GM12865 (cell line): ENCODE measurements at places on chromosomes 4 and X.

- no peak for DNase-seq
Observed at GRCh38 chr4:7844594-7844991, 95.1 kb downstream of the AFAP1 start.

GRCh38 chrX:109959356-109959871 lies 43.5 kb upstream of the TMEM164 start:
- no peak for DNase-seq

DNA sequence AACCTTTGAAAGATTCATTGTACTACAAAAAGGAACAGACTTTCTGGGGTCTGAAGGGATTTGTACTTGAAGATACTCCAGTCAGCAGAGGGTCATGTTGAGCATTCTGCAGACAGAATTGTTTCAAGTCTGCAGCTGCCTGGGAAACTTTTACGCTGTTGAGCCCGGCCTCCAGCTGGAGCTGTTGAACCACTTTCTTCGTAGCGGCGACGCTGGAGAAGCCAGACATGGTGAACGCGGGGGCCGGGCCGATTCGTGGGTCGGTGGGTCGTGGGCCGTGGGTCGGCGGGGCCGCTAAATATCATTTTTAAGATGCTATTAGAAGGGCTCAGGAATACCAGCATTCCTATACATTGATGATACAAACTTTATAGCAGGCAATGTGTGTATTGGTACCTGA lies 12.0 kb upstream of the RTL9 start:
- DNase-seq: no peak

- DNase-seq: no peak
Observed at GRCh38 chr4:78688366-78688765, 87.8 kb upstream of the BMP2K start.

DNA sequence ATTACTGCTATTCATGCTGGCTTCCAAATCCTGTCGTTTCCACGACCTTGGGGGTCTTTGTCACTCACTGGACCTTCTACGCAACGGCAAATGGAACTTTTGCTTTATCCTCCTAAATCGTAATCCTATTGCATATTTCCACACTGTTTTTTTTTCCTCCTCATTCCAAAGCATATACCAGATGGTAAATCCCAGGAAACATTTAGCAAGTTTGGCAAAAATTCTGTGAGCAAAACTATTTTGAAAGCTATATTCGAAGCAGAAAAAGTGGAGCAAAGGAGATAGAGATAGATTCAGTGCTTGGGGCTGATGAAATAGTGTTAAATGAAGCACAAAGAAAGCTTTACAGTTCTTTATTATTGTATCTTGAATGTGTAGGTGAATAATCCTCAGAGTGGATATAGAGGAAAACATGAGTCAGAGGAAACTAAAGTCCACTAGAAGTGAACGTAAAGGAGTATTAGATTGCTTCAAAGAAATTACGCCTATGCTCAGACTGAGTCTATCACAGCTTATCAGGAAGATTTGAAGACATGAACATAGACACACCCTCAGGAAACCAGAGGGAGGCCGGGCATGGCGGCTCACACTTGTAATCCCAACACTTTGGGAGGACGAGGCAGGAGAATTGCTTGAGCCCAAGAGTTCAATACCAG lies 50.2 kb upstream of the FAM9A start:
- DNase-seq: no peak

GRCh38 chr4:152509595-152510225 lies 26.2 kb downstream of the FBXW7 start:
- peak; percentile 16 for DNase-seq

- no peak for DNase-seq
Observed at GRCh38 chrX:77786365-77786680, 307 bp upstream of the ATRX start.

GRCh38 chr4:110310795-110311194 lies 112.4 kb upstream of the ELOVL6 start:
- DNase-seq: peak; percentile 51

GRCh38 chr4:66842026-66842723 lies 703.1 kb downstream of the CENPC start:
- no peak for DNase-seq

- DNase-seq: peak; percentile 36
Observed at GRCh38 chrX:49910344-49910743, 12.1 kb upstream of the CLCN5 start.

GRCh38 chr4:8328456-8328855 lies 58.9 kb downstream of the HTRA3 start:
- DNase-seq: no peak

- DNase-seq: no peak
Observed at GRCh38 chr4:52600275-52600674, 58.8 kb downstream of the USP46 start.

GRCh38 chr4:15695240-15695699 lies 7.6 kb upstream of the BST1 start:
- no peak for DNase-seq

DNA sequence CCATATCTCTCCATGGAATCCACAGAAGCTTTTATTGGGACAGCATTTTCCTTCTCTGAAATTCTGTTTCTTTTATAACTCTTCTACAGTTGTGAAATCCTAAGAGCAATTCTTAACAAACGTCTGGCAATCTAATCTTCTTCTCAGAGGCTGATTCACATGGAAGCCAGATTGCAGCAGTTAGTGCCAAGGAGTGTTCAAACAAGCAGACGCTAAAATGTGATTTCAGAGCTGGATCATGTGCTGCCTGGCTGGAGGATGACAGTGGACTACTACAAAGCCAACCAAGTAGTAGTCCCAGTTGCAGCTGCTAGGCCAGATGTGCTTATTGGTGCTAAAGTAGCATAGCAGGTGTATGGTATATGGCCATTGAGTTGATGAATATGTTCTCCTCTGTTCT lies 27.7 kb upstream of the GLRB start:
- DNase-seq: no peak

GRCh38 chr4:186946682-186947294 lies 223.1 kb upstream of the FAT1 start:
- DNase-seq: no peak

DNA sequence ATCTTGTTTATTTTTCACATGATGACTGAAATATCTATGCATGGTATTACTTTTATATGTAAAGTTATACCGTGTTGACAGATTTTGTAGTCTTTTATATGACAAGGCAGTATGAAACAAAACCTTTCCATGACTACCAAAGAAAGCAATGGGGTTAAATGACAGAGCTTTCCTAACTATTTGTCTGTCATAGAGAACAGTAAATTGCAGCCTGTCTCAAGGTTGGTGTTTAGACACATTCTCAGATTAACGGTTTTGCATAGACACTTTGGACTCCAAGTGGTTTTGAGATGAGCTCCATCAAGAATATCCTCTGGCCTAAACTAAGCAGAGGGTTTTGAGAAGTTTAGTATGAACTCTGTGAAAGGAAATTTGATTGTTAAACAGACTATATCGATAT lies 180.7 kb upstream of the TENM3 start:
- DNase-seq: no peak

- DNase-seq: no peak
Observed at GRCh38 chrX:9293051-9293496, 171.8 kb upstream of the TBL1X start.

DNA sequence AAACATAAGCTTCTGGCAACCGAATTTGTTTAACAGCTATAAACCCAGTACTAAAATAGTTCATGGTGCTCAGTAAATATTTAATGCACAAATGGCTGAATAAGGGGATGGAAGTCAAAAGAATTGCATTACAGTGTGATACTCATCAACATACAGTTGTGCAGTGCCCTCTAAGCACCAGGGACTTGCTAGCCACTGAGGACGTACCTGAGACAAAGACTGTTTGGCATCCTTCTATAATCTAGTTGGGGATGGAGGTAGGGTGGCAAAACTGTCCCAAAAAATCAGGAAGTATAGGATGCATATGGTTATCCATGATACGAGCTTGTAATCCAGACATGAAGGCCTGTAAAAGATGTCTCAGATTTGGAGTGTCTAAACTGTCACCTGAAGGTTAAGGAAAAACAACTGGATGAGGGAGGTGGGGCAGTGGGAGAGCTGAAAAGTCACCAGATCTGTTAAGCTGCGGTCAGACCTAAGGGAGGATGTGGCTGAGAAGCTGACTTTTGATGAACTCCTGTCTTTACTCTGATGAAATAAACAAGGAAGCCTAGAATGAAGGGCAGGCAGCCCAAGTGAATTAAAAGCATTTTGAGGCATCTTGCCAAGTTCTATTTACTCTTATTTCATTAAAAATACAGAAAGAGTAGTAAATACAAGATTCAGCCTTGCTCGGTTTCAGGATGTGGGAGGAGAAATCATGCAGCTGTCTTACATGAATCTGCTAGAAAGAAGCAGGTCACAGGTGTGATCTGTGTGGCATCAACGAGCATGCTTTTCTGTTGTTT lies 12.0 kb upstream of the CD38 start:
- peak; percentile 46 for DNase-seq

DNA sequence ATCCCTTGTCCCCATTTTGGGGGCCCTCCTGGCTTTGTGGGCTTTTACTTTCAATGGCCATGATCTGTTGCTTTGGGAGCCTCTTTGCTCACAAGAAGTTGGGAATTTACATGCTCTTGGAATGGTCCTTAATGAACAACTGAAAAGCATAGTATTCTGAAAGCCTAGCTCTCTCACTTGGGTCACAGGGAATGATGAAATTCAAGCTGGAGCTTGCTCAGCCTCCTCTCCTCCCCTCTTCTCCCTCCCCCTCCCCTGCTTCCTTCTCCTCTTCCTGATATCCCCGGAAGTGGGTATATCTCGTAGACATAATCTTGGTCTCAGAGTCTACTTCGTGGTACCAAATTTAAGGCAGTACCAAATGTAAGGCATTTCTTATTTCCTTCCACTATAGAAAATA lies 400.6 kb upstream of the NR3C2 start:
- DNase-seq: no peak

GRCh38 chr4:108166038-108166437 lies 2.7 kb downstream of the LEF1 start:
- DNase-seq: no peak

DNA sequence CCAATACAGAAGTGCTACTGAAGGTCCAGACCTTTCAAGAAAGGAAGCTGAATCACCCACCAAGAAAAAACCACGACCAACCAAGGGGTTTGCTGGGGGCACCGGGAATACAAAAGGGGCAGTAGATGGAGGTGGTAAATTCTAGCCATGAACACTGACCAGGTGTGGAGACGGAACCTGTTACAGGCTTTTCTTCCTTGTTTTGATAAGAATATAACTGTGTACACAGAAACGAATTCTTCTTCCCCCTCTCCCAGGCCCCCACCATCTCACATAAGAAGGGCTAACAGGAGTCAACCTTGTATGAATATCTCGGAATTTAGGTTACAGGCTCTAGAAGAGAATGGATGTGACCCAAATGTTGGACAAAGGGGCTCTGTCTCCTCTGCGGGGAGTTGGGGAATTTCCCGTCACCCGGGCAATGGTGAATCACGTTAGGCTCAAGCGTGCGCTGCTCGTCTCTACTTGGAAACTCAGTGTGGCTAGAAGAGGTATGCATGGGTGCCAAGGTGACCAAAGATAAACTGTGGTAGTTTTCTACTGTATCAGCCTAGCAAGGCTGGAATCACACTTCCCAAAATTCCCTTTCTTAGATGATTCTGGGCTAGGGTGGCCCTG lies 87.0 kb downstream of the AFAP1 start:
- DNase-seq: peak; percentile 20

DNA sequence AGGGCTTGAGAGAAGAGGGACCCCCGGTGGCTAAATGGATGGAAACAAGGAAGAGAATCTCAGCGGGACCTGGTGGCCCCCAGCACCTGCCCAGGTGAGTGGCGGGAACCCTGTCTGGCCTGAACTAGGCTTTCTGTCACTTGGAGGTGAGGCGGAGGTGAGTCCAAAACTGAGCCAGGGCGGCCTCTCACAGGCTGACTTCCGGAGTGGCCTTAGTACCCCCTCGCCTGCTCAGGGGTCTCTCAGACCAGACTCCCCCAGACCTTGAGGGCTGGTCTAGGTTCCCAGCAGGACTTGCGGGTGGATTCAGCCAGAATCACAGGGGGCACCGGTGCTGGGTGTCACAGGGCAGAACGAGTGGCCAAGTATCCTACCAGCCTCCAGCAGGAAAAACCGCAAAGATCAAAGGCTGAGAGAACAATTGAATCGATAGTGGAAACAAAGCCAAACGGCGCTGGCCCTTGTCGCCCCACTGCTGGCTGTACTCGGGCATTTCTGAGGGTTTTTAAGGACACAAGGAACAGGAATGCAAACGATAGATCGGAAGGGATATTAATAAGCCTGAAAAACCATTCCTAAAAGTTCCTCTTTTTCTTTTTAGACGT lies 67.8 kb downstream of the WFS1 start:
- DNase-seq: no peak

DNA sequence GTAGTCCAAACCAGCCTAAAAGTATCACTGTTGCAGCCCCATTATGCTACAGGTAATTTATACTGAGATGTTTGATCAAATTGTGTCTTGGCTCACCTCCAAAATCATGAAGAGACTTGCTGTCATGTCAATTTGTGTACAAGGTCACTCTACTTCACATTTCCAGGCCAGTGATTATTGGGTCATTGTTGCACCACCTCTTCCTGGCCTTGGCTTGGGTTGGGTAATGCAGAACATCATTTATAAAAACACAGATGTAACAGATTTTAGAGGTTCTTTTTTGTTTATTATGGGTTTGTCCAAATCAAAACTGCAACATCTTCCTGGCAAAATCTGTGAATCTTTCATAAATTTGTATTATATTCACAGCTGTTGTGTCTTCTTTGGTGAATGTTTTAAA lies 459.5 kb downstream of the ANKRD50 start:
- no peak for DNase-seq

DNA sequence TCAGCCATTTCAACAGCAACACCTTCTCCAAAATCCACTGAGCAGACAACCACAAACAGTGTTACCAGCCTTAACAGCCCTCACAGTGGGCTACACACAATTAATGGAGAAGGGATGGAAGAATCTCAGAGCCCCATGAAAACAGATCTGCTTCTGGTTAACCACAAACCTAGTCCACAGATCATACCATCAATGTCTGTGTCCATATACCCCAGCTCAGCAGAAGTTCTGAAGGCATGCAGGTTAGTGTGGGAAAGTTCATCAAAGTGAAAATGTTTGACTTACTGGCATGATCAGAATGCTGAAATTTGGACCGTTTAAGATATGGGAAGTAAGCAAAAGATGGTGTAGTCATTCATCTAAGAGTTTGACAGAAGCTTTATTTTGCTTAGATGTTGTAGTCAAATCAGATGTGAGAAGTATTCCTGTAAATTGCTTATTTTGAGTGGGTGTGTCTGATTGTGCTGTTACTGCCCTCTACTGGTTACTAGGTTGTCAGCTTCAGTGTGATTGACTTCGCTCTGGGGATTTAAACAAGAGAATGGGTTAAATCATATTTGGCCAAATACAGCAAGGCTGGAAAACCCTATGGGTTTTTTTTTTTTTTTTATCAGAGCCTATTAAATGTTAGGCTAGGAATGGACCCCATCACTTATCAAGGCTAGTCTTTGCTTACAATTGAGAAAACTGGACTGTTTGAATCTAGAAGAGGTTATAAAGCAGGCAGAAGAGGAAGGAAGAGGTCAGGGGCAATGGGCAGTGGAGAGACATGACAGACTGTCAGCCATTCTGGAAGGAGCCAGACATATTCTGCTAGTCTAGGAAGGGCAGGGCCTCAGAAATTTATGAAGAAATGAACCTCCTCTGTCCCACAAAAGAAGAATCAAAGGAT lies 130.3 kb downstream of the DIPK2B start:
- peak; percentile 63 for DNase-seq
